ENCODE measurements at places on chromosomes 5 and 9.
A peak's percentile ranks its signal among the peaks of the same experiment; 100 is the strongest.

- no peak for DNase-seq
Observed at GRCh38 chr9:135090081-135090480, 2.6 kb downstream of the OLFM1 start.

DNA sequence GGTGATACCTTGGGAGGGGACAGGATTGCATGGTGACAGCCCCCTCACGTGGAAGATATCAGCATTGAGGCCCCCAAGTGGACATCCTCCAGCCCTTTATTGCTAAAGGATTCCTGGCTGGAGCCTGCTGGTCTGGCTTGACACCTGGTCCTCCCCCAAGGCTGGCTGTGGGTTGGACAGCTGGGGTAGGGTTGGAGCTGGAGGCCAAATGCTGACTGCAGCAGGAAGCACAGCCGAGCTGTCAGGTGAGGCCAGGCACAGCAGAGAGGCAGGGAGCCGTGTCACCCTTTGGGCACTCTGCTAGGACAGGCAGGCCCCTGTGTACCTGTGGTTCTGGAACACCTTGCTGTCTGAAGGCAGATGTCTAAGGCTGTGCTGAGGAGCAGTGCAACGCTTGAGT lies 2.2 kb downstream of the CACFD1 start:
- no peak for DNase-seq

DNA sequence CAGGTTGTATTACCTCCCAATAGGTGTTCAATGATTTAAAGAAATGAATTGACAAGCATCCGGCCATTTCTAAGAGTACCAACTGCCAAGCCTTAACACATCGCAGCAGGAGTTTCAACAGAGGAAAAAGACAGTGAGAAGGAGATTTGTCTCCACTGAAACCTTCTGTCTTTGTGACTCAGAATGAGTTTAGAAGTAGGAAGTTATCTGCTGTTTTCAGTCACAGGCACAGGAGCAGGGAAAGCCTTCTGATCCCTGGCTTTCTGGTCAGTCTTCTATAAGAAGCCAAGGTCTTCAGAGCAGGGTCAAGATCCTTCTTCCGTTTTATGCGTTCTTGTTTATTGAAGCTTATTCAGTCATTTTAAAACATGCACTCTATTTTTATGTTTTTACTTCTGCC lies 390.7 kb upstream of the PCSK5 start:
- no peak for DNase-seq

DNA sequence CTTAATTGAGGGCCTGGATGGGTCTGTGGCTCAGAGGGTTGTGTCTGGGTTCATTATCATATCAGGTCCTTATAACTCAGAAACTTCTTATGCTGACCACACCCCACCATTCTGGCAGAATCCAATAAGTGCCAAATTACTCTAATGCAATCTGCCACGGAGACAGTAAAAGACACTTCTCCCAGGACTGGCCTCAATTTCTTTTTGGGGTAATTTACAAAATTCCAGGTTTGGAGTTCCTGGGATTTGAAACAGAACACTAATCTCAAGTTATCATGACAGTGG lies 187.8 kb downstream of the GNAQ start:
- DNase-seq = no peak

GRCh38 chr5:108382784-108383330 lies 959 bp upstream of the FBXL17 start:
- peak; percentile 32 for DNase-seq

DNA sequence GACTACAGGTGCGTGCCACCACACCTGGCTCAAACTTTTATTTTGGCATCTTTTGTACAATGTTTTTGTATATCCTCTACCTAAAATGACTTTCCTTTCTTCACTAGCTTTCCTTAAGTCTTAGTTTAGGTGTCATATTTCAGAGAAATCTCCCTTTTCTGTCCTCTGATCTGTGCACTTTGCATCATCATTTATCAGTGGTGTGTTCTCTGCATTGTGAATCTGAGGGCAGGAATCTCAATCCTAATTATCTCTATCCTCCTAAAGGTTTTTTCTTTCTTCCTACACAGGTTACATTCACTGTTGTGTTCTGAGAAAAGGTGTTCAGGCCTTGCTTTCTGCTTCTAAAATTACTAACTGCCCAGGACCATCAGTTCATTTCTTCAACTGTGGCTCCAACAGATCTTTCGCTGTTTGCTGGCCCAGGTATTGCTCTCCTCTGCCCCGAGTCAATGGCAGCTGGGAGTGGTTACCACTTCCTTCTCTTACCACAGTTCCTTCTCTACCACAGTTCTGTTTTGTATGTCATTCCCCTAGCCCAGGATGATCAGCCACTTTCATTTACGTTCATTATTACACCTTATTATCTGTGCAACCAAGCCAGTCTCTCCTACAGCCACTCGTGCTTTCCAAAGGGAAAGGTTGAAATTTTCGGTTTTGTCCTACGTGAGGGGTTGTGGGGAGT lies 14.0 kb downstream of the TGFBR1 start:
- DNase-seq = no peak

- no peak for DNase-seq
Observed at GRCh38 chr5:150079909-150080461, 6.4 kb downstream of the CSF1R start.

DNA sequence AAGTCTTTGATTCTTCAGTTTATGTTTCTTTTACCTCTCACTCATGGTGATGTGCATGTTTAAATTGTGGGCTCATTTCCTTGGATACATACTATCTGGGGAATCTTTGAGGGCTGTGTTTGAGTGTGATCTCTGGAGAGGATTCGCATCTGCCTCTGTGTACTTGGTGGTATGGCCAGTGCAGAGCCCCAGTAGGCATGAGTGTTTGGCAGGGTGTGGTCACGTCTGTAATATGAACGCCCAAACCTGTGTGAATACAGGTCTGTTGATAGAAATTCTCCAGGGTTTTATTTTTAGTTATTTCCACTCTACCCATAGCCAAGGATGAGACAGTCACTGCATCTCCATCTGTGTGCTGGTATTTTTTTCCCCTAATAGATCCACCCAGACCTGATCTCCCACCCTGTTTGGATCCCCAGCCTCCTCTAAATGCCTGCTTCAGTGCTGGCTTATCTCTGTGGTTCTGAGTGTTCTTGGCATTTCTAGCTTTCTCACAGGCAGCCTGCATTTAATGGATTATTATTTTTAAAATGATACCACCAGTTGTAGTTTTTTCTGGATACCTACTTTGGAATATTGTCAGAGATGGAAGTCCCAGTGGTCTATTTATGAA lies 37.5 kb downstream of the TJP2 start:
- no peak for DNase-seq

DNA sequence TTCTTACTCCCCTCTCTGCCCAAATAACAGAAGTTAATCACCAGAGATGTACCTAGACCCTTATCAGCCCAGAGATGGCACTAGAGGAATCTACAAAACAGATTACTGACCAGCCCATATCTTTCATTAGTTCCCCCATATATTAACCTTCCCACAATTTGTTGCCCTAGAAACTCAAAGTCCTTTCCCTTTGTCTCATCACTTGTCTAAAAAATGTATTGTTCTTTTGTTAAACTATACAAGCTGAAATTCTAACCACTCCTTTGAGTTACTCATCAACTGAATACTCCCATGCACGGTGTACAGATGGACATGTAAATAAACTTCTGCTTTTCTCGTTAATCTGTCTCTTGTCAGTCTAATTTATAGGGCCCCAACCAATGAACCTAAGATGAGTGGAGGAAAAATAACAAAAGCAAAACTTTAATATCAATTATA lies 130.9 kb downstream of the CCDC192 start:
- DNase-seq = no peak

GRCh38 chr9:91986248-91986647 lies 36.2 kb upstream of the ROR2 start:
- no peak for DNase-seq

- DNase-seq = no peak
Observed at GRCh38 chr5:106311230-106311915, 1359.4 kb downstream of the EFNA5 start.

- no peak for DNase-seq
Observed at GRCh38 chr5:142013734-142014521, 1.1 kb upstream of the GNPDA1 start.

- no peak for DNase-seq
Observed at GRCh38 chr9:123445116-123445515, 89.1 kb downstream of the CRB2 start.

GRCh38 chr5:52328220-52328806 lies 459.4 kb upstream of the ITGA1 start:
- no peak for DNase-seq

- DNase-seq = no peak
Observed at GRCh38 chr5:92574023-92574422, 1007.0 kb downstream of the NR2F1-AS1 start.

DNA sequence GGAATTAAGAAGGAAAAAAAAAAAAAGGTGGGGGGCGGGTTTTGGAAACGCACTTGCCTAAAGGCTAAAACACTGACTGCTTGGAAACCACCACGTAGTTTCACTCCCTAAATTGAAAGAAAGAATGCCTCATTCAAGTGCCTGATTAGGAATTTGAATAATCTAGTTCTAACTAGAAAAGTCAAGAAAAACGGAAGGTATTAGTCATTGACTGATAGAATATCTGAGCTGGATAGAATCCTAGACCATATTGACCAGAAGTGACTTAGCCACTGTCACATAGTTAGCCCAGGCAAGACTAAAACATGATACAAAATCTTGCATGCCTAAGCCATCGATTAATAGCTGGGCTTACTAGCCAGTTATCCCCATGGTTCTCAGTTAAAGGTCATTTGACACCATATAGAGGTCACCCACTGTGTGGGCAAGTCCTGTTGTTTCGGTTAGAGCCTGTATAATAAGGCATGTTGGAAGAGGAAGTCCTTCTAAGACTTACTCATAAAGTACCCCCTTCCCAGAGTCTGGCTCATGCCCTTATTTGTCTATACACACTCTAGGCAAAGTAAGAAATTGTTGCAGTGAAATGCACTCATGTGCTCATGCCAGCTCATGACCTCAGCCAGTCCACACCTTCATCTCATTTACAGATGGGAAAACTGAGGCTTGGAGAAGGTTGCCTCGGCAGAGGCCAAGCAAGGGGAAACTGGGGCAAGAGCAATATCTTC lies 40.2 kb downstream of the SH3RF2 start:
- no peak for DNase-seq

- DNase-seq = no peak
Observed at GRCh38 chr5:161546470-161547301, at the start of gene GABRB2. TSS of gene GABRB2 (minus strand) at chr5:161546725. CDS start at chr5:161546643, 82 bp downstream.

GRCh38 chr5:135254183-135254582 lies 144.8 kb downstream of the MACROH2A1 start:
- no peak for DNase-seq

DNA sequence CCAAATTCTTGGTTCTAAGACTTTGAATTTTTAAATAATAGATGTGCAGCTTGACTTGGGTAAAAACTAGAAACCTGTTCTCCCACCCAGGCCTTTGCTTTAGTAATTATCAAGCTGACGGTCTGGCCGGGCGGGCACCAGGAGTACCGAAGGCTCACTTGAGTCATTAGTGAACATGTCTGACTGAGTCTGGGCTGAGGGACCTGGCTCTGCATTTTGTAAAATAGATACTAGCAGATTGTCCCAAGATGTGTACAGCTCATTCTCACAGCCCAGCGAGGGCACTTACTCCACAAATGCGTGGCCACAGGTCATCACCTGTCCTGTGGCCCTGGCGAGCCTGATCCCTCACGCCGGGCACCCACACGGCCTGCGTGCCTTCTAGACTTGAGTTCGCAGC lies 216.2 kb downstream of the FANCC start:
- DNase-seq = no peak

DNA sequence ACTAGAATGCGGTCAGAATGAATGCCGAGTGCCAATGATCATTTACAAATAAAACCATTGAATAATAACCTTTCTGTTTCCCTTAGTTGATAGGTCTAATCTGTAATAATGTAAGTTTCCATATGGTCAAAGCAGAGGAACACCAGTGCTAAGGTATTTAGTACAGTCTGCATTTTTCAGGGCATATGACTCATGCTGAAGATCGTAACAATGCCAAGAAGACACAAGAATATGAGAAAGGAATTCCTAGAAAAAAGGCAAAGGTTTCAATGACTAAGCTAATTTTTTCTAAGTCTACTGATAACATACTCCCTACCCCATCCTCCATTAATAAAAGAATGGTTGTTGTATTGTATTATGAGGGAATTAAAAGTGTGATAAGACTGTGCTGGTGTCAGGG lies 2.8 kb downstream of the OR1L8 start:
- no peak for DNase-seq

DNA sequence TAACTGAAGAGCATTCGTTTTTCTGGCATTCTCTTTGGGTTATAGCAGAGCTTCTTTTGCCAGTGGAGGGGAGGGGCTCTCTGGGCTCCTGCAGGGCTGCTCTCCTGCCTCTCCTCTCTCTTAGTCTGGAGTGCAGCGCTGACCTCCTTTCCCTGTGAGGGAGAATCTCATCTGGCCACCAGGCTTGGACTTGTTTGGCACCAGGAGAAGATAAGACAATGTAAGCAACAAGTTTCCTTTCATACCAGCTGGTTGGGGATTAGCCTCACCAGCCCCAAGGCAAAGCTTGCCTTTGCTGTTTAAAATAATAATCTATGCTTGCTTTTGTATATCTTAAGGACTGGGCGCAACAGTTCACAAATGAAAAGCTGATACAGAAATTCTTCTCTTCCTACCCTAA lies 196.4 kb downstream of the TLE4 start:
- DNase-seq = no peak

- no peak for DNase-seq
Observed at GRCh38 chr9:87521834-87522233, 24.2 kb downstream of the DAPK1 start.

DNA sequence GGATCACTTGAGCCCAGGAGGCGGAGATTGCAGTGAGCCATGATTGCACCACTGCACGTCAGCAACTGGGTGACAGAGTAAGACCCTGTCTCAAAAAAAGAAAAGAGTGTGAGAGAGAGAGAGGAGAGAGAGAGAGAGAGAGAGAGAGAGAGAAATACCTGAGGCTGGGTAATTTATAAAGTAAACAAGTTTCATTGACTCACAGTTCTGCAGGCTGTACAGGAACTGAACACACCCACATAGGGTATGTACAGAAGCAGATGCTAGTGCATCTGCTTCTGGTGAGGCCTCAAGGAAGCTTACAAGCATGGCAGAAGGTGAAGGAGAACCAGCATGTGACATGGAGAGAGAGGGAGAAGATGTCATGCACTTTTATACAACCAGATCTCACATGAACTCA lies 46.4 kb upstream of the CHD1 start:
- no peak for DNase-seq
